Activated CD4-positive, CD25-positive, alpha-beta regulatory T cell treated with anti-CD3 and anti-CD28 coated beads, Interleukin-2, amount 50 U/mL, for 72 hours (primary cell): ENCODE measurements at places on chromosomes 6 and 20.

DNA sequence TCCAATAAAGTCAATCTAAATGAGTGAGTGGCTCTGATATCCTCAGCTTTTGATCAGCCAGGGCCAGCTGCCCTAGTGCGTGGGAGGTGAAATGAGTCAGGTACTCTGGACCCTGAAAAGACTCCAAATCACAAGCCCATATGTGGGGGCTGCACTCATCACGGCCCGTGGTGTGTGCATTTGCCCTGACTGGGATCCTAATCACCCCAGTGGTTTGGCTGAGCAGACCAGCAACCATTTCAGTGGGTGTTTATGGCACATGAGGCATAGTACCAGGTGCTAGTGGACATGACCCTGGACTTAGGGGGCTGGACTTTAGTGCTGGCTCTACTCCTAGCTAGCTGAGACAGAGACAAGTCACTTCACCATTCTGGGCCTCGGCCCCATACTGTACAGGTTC lies 39.4 kb downstream of the SCML4 start:
- no peak for DNase-seq

GRCh38 chr6:135043846-135044245 lies 10.8 kb downstream of the HBS1L start:
- no peak for DNase-seq

DNA sequence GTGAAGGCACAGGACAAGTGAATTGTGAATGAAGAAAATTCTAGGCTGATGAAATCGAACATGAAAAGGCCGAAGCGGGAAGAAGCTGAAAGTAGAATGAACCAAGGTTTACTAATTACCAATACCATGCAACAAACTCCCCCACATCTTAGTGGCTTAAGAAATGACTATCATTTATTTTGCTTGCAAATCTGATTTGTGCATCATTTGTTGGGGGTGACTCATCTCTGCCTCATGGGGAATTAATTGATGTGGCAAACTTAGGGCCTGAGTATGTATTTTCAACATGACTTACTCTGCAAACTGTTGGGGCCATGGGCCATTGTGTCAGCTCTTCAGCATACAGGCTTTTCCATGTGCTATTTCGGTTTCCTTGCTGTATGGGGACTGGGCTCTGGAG lies 26.8 kb downstream of the PPP1R14C start:
- no peak for DNase-seq

DNA sequence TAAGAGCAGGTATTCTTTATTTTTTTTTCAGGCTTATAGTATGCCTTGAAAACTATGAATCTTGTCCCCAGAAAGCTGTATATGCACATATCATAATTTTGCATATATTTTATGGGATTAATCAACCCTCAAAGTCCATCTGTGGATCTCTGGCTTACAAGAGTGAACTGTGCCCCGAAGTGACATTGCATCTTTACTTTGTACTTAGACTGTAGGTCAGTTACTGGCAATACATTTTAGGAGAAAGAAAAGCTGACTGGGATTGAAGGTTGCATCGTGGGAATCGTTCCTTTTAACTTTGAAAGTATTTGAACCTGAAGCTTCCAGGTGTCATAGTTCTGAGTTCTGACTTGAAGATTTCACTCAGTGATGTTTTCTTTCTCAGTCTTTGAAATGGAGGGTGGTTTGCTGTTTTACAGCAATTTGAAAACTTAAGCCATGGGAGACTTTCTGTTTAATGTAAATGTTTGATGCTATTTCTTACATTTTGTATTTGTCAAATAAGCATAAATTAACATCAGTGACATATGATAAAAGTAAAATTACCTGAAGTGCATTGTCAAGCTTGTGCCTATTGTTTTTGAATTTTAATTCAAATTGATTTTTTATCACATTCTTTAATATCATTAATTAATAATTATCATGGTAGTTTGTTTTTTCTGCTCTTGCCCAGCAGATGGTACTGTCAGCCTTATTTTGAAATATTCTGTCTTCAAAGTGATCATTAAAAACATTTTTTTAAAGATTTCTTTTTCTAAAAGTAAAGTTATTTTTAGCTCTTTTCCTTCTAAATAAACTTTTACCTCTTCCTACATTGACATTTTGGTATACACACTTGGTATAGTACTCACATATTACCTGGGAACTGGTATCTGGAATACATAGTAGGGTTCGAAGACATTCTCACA lies 29.0 kb downstream of the L3MBTL3 start:
- DNase-seq: no peak

DNA sequence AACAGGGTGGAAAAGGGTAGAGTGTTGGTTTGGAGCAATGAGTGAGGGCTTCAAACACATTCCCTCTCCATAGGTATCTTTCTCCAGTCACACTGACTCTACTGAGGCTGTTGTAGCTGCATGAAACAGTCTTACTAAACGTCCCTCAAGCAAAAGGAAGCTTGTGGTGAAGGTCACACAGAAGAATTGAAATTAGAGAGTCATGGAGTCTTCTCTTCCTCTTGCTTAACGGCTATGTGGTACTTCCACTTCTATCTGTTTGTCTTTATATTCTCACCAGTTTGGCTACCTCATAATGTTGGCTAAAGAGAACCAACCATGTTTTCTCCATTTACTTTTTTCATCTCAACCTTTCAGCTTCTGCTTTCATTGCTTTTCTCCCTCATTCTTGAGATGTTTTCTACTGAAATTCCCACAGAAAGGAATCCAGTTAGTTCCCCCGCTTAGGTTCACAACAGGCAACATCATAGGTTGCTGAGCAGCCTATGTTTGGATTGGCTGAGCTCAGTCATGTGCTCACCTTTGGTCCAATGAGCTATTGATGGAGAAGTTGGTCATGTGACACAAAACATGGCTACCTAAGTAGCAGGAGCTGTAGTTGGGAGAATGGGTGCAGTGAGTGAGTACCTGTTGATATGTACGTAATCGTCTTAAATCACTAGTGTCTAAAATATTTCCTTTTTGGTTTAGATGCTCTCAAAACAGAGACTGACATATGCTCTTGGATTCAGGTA lies 99.8 kb downstream of the SNAP25 start:
- DNase-seq: no peak

DNA sequence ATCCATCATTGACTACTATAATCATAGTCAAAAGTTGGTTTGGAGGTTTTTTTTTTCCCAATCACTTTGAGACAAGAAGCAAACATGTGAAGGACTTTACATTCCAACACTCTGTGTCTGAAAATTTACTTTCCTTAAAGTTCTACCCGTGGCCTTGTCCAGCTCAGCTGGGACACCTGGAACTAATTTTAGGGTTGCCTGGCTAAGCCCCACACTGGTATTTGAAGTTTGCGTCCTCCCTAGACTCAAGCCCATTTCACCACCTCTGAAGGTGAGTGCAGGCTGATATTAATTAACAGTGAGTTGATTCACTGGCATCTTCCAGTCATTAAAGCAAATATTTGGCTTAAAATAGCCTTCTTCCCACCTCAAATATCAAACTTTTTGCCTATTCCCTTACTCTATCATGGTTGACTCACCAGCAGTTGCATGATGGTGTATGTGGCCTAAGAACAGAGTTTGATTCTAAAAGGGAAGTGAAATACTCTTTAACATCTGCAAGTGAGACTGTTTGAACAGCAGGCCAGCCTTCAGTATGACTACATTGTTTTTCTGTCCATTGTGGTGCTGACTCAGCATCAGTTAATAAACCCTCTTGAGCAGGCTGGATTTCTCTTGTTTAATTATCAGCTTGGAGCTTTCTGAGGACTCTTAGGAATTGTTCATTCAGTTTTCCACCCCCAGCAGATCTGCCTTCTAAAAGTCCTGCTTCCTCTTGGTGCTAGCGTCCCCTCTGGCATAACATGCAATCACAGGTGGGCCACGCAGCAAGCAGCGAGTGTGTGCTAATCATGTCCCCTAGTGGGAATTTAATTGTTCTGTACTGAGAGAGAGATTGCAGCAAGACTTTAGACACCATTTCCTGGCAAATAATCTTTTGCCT lies 1.8 kb upstream of the PRDM1 start:
- no peak for DNase-seq

DNA sequence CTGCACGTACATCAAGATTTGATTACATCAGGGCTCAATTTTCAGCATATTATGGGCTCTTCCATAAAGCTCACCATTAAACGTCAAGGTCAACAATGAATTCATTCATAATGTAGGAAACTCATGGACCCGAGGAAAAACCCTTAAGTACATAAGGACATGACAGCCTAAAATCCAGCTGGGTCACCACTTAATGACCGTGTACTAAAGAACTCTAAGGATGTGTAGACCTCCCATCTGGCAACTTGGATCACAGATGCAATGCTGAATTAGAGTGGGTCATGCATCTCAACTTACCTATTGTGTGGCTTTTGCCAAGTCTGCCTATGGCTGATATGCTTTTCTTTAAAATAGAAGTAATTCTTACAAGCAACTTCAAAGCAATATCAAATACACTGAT lies 26.7 kb upstream of the DEFB112 start:
- no peak for DNase-seq

GRCh38 chr6:100353276-100354015 lies 111.3 kb downstream of the SIM1 start:
- no peak for DNase-seq

DNA sequence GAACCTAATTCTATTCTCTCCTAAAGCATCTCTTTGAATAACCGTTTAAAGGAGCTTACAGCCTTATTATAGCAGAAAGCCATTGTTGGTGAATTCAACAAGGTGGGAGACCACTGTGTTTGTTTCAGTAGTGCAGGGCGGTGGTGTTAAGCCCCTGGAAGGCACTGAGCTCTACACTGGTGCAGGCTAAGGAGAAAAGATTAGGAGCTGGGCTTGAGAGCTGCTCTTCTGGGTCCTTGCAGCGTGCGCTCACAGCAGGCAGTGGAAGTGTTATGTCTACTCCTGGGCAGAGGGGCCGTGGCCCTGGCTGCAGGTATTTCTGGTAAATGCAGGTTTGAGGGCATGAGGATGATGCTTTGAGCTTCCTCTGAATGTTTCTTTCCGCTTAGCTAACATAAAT lies 361.2 kb downstream of the RNF144B start:
- no peak for DNase-seq

DNA sequence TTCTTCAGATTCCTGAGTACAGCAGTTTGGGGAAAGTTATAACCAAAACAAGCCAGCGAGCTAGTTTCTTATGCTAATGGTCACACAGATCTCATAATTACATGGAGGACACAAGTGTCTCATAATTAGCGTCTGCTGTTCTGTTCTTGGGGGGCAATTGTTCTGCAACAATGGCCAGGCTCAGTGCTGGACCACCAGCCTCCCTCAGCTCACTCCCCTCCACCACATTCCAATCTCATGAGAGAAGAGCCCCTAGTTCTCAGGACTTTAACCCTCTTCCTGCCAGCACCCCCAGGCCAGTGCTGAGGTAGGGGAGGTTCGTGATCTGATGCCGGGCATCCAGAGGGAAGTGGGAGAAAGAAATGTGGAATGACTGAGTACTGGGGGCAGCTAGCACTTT lies 20.2 kb upstream of the TOX2 start:
- DNase-seq: no peak

DNA sequence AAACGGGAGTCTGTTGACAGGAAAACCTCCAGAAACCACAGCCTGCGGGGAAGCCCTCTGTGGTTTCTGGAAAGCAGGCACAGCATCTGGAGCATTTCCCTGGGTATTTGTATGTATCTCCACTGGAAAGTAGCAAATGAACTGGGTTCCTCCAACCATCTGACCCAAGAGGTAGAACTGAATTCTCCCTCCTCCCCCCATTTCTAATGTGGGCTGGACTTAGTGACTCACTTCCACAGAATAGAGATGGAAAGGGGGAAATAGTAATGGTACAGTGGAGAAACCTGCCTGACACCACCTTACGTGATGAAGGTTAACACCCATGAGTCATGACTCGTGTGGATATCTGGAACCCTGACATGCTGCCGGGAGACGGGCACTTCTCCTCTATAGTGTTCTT lies 51.9 kb upstream of the XRN2 start:
- no peak for DNase-seq

DNA sequence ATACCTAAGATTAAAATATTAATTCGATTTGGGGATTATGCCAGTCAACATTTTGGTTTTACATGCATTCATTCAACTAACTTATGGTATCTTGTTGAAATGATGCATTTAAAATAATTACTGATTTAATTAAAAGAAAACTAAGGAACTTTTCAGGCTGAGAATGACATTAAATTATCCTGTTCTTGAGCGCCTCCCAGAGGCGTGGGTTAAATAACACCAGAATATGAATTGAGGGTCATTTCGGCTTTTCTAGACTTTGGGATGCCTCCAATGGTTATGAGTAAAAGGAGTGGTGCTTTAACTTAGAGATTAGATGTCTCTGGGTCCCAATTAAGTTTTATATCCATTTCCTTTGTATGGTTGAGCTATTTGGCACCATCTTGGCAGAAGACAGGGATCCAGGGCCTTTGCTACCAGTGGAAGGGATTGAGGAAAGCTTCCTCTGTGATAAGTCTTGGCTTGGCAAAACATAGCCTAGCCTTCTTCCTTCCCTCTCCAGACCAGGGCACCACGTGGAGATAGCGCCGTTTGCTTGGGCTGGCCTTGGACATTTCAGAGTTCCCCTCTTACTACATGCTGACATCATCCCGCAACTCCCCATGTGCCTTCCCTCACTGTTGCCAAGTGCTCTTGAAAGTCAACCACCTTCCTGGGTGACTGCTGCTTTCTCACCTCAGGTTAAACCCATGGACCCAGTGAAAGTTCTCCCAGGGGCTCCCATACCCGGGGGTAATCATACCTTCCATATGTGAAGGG lies 28.7 kb downstream of the GNAS start:
- no peak for DNase-seq

DNA sequence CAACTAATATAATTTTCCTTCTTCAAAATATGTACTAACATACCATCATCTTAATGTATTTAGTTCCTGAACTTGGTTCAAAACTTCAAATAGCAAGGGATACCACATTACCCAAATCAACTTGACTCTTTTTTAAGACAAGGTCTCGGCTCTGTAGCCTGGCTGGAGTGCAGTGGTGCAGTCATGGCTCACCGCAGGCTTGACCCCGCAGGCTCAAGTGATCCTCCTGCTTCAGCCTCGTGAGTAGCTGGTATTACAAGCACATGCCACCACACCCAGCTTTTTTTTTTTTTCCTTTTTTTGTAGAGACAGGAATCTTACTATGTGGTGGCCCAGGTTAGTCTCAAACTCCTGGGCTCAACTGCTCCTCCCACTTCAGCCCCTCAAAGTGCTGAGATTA lies 55.9 kb upstream of the LYRM2 start:
- DNase-seq: no peak

GRCh38 chr6:15255909-15256395 lies 10.1 kb downstream of the JARID2 start:
- DNase-seq: no peak

- no peak for DNase-seq
Measured at GRCh38 chr6:154380741-154381140, 24.1 kb upstream of the IPCEF1 start.

DNA sequence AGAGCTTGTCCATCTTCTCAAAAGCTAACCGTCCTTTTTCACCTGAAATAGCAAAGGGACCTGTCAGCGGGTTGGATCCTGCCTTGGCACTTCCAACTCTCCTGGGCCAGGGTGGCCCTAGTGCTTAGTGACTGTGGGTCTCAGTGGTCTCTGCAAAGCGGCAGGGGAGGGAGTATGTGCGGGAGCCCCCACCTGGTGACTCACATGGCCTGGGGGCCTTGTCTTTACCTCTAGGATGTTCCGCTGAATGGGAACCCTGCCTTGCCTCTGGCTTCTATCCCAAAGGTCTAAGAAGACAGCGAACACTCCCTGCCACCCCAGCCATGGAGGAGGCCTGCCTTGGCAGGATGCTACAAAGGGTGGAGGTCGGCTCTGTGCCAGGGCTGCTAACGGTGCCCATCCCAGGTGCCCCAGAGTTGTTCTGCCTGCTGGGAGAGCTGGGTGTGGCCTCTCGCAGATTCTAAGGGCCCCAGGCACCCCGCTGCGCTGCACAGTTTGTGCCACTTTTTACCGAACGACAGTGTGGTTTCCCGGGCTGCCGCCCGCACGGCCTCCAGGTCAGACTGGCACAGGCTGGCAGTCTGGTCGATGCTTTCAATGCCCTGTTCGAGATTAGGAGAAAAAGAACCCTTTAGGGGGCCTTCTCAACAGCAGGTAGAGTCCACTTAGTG lies 77.2 kb downstream of the PTPN1 start:
- no peak for DNase-seq
